ENCODE measurements at places on chromosomes 16 and 17.

- no peak for DNase-seq
Observed at GRCh38 chr16:4535627-4536108, 2.9 kb downstream of the CDIP1 start.

DNA sequence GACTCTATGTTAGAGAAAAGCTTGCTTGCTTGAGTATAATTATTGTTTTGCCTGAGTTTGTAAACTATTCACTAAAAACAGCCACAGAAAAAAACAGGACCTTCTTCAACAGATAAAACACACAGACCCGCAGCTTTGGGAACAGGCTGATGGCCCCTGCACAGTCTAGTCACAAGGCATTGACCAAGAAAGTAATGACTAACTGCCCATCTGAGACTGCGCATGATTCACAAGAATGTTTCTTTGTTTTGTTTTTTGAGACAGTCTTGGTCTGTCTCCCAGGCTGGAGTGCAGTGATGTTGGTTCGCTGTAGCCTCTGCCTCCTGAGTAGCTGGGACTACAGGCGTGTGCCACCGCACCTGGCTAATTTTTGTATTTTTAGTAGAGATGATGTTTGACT, 2.8 kb upstream of the ZKSCAN2 start:
- no peak for DNase-seq

DNA sequence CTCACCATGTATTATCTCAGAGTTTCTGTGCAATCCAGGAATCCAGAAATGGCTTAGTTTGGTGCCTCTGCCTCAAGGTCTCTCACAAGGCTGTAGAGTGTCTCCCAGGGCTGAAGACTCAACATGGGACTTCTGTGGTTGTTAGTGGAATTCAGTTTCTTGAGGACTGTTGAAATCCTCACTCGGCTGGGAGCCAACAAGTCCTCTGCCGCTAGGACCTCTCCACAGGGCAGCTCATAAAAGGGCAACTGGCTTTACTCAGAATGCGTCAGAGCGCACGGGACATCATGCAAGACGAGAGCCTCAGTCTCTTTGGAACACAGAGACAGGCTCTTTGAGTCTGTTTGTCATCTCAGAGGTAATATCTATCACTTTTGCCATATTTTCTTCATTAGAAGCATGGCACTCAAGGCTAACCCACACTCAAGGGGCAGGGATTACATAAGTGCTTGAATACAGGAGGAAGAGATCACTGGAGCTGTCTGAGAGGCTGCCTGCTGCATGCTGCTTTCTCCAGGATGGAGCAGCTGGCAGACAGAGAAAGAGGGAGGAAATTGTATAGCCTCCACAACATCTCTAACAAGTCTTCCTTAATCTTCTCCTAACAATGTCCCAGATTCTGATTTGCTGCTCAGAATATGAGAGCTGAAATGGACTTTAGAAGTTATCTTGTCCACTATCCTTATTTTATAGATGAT, 97.5 kb upstream of the ASIC2 start:
- DNase-seq: no peak

DNA sequence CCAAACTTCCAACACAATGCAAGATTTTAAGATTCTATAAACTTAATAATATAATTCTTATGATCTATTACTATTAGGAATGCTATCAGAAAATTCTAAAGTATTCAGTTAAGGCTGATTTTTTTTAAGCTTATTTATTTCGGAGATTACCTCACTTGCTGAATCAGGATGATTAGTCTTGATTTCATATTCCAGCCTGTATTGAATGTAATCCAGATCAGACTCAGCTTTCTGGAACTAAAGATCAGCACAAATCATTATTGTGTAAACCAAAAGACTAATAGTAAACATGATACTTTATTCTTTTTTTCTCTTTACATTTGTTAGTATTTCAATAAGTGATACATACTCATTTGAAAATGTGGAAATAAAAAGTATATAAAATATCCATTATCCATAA, 23.9 kb downstream of the SKA2 start:
- no peak for DNase-seq

DNA sequence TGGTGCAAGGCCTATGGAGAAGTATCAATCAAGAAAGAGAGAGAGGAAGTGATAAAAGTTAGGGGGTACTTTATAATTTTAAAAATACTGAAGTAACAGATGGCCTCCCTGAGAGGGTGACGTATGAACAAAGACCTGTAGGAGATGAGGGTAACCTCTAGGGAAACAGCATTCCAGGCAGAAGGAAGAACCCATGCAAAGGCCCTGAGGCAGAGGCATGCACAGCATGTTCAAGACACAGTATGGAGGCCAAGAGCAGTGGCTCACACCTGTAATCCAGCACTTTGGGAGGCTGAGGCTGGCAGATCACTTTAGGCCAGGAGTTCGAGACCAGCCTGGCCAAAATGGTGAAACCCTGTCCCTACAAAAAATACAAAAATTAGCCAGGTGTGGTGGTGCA, 192.6 kb upstream of the AXIN2 start:
- DNase-seq: no peak

DNA sequence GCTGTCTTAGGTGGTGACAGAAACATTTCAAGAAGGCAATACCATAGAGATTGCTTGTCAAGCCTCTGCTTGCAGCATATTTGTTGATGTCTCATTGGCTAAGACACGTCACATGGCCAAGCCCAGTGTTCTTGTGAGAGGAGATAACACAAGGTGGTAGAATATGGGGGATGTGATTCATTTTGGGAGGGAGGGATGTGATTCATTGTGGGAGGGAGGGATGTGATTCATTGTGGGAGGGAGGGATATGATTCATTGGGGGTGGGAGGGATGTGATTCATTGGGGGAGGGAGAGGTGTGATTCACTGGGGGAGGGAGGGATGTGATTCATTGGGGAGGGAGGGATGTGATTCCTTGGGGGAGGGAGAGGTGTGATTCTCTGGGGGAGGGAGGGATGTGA, 470.5 kb upstream of the SALL1 start:
- DNase-seq: no peak

GRCh38 chr17:62101090-62101489, 36.0 kb upstream of the MED13 start:
- no peak for DNase-seq

- DNase-seq: no peak
Observed at GRCh38 chr17:73105431-73105830, 12.9 kb upstream of the SLC39A11 start.

GRCh38 chr17:45011767-45012166, 39.7 kb downstream of the DCAKD start:
- DNase-seq: no peak

DNA sequence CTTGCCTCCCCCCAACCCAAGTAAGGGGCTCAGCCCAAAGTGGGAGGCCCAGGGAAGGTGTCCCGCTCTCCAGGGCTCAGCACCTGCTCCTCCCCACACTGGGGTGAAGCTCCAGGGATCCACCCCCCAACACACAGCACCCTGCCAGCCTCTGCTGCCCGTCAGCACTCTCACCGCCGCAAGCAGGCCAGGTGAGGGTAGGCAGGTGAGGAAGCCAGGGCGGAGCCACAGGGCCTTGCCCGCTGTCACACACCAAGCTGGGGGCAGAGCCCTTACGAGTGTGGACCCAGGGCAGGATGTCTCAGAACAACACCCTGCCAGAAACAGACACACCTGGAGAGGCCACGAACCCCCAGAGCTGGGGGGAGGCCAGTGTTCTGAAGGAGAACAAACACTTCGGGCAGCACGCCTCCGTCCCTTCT, 19.5 kb downstream of the PLLP start:
- DNase-seq: peak; percentile 52

- peak; percentile 53 for DNase-seq
Observed at GRCh38 chr17:49585422-49586027, 9.9 kb downstream of the NXPH3 start.

DNA sequence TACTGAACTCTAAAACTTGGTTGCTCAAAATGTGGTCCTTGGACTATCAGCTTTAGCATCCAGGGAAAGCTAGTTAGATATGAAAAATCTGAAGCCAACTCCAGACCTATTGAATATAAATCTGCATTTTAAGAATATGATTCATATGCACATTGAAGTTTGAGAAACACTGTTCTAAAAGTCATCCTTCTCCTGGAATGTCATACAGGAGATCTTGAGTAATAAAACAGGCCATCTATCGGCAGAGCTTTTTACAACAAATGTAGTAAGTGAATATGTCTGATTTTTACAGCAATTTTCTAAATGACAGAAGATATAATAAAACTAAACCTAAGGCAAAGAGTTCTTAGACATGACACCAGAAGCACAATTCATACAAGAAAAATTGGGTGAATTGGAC, 140.4 kb downstream of the PMP22 start:
- DNase-seq: no peak

GRCh38 chr17:2137342-2138098, 82.6 kb downstream of the HIC1 start:
- DNase-seq: no peak
